ENCODE measurements at places on chromosomes 16 and 17.

GRCh38 chr17:27575096-27575911, 55.7 kb upstream of the LGALS9 start:
- DNase-seq: no peak

- peak; percentile 46 for DNase-seq
Observed at GRCh38 chr17:81665205-81666091, 957 bp downstream of the OXLD1 start.

GRCh38 chr17:2312736-2313135, 9.0 kb downstream of the SRR start:
- no peak for DNase-seq

- DNase-seq: no peak
Observed at GRCh38 chr16:12548270-12548983, 255.3 kb downstream of the CPPED1 start.

- no peak for DNase-seq
Observed at GRCh38 chr16:23317751-23318150, 15.6 kb downstream of the SCNN1B start.

DNA sequence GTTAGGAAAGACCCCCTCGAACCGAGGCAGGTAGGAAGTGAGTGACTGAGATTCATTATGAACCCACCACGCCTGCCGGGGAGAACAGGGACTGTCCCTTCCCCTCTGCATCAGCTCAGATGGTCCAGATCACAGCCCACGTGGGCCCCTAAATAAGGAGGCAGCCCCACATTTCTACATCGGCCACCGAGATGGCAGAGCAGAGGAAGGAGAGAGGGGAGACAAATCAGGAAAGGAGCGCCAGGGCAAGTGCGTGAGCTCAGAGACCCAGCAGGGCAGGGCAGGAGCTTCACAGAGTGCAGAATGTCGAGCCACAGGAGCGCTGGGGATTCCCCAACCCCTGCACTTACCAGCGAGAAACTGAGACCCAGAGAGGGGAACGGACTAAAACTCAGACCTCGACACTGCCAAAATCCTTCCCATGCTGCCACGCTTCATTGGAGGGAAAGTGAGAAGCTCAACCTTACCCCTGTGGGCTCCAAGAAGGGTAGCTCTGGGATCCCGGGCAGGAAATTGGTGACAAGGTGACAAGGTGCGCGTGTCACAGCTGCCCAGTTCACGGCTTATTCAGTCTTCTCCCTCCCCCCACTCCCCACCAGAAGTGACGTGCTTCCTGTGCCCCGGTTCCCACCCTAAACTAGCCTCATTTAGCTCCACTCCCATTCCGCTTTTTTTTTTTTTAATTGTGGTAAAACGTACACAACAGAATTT, at the start of gene ICAM2:
ICAM2 (minus strand) TSS at position 578 of the 711 bp plus-strand sequence. CDS start 13,942 bp downstream, outside the sequence.
- peak; percentile 92 for DNase-seq

DNA sequence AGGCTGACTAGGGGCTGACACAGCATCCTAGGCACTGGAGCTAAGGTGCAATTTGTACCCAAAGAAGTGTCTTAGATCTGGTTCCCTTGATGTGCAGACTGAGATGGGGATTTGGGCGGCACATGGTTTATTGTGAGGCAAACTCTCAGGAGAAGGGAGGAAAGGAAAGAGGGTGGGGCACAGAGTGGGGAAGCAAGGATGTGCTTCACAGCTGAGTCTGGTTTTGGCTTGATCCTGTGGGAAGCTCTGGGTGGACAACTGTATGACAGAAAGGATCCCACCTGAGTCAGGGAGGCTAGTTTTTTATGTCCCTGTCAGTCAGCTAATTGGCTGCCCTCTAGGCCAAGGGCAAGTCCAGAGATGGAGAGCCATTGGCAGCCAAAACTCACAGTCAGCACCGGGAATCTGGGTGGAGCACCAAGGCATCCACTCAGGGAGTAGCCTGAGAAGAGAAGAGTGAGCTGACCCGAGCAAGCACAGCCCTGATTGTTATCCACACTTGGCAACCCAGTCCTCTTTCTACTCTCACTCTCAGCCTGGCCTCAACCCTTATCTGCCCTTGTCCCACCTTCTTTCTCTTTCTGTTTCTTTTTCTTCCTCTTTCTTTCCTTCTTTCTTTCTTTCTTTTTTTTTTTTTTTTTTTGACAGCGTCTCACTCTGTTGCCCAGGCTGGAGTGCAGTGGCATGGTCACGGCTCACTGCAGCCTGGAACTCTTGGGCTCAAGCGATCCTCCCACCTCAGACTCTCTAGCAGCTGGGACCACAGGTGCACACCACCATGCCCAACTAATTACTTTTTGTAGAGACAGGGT, 12.0 kb downstream of the ARL4D start:
- DNase-seq: no peak

GRCh38 chr16:67884684-67885083, at the start of gene NRN1L:
NRN1L (plus strand) TSS chr16:67884885; CDS start chr16:67884904, 19 bp downstream.
- DNase-seq: no peak

- DNase-seq: no peak
Observed at GRCh38 chr17:47063475-47063874, 84.4 kb upstream of the RPRML start.

- peak; percentile 82 for DNase-seq
Observed at GRCh38 chr17:74532115-74532514, 840 bp upstream of the CD300LB start.

DNA sequence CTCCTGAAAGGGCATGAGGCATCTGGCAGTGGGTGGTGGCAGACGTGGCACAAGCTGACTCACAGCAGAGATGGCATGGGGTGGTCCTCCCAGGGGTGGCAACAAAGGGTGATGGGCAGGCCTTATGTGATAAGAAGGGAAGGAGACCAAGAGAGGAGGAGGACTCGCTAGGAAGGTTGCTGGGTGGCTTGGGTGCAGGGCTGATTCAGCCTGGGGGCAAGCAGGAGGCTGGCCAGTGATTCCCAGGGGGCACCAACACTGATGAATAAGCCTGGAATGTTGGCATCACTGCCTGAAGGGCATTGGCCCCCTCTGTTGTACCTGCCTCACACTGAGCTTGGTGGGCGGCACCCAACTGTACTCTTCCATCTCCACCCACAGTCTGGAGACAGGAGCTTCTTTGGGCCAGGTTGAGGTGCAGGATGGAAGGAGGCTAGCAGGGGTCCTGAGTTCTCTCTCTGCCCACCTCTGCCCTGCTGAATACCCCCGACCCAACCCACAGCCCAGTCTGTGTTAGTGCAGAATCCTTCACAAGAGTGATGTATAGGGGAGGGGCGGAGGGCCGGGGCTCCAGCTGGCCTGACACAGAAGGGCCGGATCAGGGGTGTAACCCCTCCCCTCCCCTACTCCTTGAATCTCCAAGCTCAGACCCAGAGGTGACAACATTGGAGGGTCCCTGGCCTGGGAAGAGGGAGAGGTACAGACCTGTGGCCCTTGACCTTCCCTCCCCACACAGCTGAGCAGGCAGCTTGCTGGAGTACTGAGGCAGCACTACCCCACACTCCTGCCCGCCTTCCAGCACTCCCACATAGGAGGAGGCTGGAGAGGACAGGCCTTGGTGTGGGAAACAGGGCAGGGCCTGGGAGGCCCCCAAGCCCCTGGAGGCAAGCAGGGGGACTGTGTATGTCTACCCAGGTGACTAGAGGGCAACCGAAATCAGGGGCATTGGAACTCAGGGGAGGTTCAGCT, 2.6 kb downstream of the STAC2 start:
- DNase-seq: no peak

GRCh38 chr16:66891797-66892196, 11.5 kb downstream of the PDP2 start:
- no peak for DNase-seq

DNA sequence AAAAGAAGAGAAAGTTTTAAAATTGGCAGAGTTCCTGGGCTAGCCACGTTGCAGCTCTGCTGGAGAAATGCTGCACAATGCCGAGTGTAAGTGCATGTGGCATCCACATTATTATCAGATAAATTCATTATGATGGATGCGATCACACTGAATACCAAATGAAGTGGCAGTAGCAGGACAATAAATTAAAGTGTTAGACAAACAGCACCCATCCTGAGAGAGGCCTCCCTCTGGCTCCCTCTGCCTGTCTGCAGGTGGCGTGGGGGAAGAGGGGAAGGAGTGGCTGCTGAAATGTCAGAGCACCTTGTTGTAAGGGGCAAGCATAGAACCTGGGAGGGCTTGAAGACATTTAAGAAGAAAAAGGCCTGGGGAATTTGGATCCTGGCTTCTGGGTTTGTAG, 324.1 kb downstream of the HAPSTR1 start:
- no peak for DNase-seq

GRCh38 chr17:56798916-56799315, 34.8 kb downstream of the C17orf67 start:
- no peak for DNase-seq

GRCh38 chr17:21689604-21690003, 2.7 kb upstream of the KCNJ18 start:
- DNase-seq: no peak

DNA sequence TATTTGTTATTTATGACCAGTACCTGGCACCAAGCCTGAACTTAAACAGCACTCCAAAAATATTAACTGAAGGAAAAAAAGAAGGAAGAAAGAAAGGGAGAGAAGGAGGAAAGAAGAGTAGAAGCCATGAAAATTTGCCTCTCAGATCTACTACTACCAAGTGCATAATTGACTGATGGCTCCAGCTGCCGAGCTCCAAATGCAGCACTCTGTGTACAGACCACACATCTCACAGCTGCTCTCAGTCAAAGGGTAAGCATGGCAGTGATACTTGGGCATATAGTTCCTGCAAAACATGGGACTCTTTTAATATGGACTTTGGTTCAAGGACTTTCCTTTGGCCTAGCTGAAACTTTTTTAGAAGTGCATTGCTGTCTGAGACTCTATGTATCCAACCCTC, 44.0 kb upstream of the NOG start:
- DNase-seq: no peak

- DNase-seq: no peak
Observed at GRCh38 chr17:64781014-64781756, 119.1 kb upstream of the SMURF2 start.

- no peak for DNase-seq
Observed at GRCh38 chr17:50487213-50488096, 8.8 kb downstream of the RSAD1 start.

DNA sequence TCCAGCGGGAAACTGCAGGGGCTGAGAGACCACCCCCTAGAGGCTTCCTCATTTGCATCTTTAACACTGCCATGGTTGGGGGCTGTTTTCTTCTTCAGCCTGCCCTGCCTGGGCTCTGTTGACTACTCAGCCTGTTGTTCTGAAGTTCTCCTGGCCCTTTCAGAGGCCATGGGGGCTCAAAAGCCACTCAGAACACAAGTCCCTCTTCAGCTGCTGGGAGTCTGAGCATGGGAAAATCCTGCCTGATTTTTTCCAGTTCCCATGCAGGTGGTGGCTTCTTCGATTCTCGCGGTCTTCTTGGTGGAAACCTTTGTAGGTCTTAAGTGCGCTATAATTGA, 36.3 kb downstream of the PLCG2 start:
- peak; percentile 62 for DNase-seq

All from NAMALWA (cell line).